ENCODE measurements at places on chromosomes 12 and 14.

- peak; percentile 32 for DNase-seq
Measured at GRCh38 chr12:38921025-38921677, 15.8 kb upstream of the CPNE8 start.

GRCh38 chr12:123512838-123513665 is 20.5 kb downstream of the RILPL1 start:
- no peak for DNase-seq

DNA sequence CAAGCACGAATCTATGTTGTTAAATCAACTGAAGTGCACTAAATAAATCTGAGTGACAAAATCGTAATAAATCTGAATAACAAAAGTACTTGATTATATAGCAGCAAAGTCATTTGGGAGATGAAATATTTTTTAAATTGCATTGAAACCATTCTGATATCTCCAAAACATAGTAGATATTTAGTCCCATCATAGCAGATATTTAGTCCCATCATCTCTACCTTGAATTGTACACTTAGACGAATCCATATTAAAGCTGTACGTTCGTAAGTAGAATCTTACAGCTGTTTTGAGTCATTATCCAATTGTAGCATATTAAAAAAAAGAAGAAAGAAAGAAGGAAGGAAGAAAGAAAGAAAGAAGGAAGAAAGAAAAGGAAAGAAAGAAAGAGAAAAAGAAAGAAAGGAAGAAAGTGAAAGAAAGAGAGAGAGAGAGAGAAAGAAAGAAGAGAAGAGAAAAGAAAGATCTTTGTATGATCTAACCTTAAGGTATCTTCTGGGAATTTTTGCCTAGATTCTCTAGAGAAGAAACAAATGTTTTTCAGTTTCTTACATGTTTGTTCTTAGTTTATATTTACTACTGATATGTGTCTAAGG is 2.6 kb downstream of the DCN start:
- DNase-seq = no peak

DNA sequence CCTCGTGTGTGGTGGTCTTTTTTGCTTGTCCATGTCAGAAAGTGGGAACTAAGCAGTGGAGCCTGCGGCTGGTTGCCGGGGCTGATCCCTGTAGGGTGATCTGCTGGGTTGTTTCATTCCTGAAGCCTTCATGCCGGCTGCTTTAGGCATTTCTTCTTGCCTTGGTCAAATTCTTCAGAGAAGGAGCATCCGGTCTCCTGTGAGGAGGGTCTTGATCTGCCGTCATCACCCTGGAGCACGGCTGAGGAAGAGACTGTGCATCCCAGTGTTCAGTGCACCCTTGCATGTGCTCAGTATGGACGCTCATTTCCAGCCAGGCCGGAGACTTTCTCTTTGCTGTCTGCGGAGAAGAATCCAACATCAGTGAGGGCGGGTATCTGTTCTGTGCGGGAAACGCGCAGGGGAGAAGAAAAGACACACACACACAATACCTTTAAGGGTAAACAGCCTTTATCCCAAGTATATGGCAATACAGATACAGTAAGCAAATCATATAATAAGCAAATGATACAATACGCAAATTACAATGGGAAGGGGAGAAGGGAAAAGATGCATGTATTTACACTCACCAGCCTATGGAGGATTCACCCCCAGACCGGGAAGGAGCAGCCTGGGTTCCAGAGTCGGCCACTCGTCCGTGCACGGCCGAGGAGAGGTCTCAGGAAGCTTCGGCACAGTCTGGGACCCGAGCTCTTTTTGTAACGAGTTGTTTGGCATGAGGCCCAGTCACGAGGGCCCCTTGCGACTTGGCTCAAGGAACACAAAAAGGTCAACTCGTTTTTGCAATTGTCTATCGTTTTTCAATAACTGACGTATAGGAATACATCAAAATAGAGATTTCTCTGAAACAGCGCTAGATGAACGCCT is 1366.8 kb upstream of the TMEM132C start:
- no peak for DNase-seq

DNA sequence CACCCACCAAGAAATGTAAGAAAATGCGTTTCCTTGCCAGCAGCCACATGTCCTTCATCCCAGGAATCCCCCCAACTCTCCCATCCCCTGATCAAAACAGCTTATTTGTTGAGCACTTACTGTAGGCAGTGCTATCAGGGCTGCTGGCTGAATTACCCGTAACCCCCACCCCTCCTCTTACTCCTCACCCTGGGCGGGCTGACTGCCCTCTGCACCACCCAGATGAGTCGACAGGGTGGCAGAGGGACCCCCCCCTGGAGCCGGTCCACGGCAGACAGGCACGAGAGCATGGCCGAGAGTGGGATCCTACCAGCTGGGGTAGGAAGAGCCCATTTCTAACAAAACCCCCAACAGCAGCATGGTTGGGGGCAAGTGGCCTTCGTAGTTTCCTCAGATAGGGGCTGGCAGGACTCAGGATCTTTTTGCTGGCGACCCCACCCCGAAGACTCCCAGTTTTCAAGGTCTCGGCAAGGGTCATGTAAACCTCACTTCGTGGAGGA is 1.1 kb upstream of the RHOF start:
- no peak for DNase-seq

GRCh38 chr12:13961971-13962370 is 19.4 kb downstream of the GRIN2B start:
- no peak for DNase-seq

DNA sequence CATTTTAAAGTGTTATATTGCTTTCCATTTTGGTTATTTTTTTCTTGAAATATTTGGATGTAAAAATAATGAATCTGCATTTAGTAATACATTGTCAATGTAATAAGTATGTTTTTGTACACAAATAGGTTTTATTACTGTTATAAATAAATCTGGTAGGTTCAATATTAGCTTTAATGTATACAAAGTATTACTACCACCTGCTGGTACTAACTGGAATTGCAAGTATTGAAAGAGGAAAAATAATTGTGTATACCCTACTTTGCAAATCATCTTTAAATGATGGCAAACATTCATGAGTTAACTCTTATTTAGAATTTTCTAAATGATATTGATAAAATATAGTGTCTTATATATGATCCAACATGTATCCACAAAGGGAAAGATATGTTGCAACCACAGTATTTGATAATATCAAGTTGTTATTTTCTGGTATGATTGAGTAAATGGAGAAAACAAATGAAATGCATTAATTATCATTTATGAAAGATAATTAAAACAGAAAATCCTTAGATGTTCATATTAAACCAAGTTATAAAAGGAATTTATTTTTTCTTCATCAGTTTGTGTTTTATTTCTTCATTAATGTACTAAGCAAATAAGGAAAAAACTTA is 3.2 kb downstream of the OR4K2 start:
- no peak for DNase-seq

DNA sequence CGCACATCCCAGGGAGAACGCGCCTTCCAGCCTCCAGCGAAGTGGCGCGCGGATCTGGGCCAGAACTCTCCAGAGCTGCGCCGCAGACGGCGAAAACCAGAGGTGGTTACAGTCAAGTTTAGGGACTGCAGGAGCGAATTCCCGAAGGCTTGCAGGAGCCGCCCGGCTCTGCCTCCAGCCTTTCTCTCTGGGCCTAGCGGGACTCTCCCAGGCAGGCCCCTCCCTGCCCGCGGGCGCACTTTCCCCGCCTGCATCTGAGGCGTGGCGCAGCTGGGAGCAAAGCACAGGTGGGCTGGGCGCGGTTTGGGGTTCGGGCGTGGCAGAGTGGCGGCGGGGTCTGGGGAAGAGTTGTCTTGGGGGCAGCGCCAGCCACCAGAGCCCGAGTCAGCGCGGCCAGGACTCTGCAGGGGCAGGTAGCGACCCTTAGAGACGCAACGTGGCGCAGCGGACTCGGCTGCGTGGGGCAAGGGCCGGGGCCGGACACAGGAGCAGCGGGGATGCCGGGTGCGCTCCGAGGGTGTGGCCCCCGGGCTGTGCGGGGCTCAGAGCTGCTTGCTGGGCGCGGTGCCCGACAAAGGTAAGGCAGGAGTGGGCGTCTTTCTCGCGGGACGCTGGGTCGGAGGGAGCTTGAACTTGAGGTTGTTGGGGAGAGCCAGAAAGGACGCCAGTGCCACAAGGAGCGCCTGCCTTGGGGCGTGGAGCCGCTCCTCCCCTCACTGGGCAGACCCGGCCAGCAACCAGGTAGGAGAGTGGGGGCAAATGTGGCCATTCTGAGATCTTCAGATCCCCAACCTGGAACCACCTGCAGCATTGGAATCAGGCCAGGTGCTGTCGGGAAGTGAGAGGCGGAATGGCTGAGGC is 1126.0 kb downstream of the AACS start:
- no peak for DNase-seq

GRCh38 chr14:67493092-67493717 is 4.7 kb upstream of the TMEM229B start:
- DNase-seq = no peak

DNA sequence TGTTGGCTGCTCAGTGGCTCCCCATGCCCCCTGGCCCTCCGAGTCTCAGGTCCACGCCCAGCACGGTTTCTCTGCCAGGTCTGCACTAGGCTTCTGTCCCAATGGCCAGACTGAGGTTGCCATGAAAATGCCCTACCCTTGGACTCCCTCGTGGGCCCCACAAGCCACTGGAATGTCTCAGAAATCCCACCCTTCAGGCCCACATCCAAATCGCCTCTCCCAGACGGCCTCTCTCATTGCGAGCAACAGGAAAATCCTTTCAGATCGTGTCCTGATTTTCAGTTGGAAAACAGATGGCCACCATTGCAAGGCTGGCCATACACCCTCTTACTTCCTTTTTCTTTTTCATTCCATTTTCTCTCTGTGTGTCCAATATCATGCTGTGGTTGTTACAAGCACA is 77.3 kb downstream of the IRF2BPL start:
- no peak for DNase-seq

GRCh38 chr12:99024870-99025269 is 379.8 kb downstream of the APAF1 start:
- DNase-seq = no peak

DNA sequence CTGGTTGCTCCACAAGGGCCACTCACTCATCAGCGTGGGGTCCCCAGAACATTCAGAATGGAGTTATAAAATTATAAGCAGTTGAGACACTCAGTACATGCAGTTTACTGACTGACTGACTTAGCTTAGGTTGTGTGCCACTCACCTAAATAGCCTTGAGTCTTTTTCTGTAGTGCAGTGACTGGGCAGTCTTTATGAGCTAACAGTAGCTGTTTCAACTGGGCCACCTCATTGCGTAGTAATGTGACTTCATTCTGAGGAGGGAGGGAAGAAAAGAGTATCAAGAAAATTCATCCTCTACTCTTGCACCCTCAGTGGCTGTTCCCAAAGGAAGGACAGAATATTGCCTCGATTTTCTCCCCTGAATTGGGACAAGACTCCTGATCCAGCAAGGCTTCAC is 15.8 kb upstream of the NPFF start:
- no peak for DNase-seq

GRCh38 chr14:51518711-51519110 is 133.0 kb upstream of the FRMD6 start:
- no peak for DNase-seq

DNA sequence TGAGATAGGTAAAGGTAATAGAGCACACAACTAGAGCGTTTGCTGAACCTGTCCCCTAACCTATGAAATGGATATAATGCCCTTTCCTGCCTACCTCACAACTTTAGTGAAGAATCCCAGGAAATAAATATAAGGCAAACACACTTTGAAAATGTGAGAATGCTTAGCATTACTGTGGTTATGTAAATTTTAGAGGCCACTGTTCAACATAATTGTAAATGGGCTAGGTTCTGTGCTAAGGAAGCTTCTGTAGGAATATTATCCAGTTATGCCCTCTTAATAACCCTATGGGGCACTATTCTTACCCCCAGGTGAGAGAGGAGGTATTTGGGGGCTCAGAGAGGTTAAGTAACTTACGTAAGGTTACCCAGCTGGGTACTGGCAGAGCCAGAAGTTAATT is 92.5 kb upstream of the TMEM233 start:
- no peak for DNase-seq

DNA sequence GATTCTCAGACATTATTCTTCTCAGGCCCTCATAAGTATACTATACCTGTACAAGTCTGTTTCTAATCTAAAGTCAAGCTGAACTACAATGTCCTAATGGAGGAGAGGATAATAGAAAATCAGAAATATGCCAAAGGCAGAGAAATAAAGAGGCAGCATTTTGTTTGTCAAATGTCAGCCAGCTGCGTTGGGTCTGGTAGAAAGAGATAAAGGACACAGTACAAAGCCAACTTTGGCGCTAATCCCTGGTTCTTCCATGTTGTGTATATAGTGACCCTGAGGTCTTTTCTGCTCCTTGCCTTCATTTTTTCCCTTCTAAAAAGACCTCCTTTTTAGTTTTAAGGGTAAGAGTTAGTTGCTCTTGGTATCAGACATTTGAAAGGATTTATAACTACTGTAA is 103.1 kb downstream of the PRICKLE1 start:
- DNase-seq = no peak

- DNase-seq = no peak
Measured at GRCh38 chr14:103540821-103541708, 12.1 kb downstream of the TRMT61A start.

- peak; percentile 78 for DNase-seq
Measured at GRCh38 chr12:31896514-31897039, 62.6 kb upstream of the RESF1 start.

GRCh38 chr14:51576117-51576430 is 75.6 kb upstream of the FRMD6 start:
- DNase-seq = no peak

DNA sequence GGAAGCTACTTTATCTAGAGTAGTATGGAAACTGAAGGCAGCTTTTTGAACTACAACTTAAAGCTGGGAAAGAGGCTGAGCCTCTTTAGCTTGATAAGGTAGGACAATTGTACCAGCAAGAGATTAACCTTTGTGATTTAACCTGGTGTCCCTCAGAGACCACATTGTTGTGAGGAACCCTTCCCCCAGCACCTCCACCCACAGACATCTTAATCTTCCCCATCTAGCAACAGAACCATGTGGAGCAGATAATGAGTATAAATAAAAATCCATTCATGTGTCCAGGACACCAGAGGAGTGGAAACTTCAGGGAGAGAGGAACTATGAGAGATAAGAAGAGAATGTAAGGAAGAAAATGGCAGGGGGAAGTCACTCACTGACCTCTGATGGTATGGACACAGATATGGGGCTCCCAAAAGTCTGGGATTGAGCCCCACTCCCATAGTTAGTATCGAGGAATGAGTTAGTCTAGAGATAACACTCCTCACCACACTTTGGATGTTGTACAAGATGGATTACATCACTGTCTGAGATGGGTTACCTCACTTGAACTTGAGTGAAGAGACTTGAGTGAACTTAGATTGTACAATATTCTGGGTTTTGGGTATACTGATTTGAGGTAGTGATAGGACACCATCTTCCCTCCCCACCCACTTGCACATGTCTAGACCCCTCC is 33.9 kb upstream of the SLC38A2 start:
- no peak for DNase-seq

GRCh38 chr12:80702889-80703805 is 4.3 kb upstream of the MYF6 start:
- peak; percentile 56 for DNase-seq

GRCh38 chr12:116313194-116313927 is 35.9 kb upstream of the MED13L start:
- no peak for DNase-seq

GRCh38 chr12:63021116-63021515 is 86.2 kb upstream of the PPM1H start:
- no peak for DNase-seq

Measured in non-pigmented ciliary epithelial cell (primary cell).